ENCODE measurements at places on chromosomes 13 and 19. TPM values are rescaled to one million over a fixed set of nuclear protein-coding genes. Genes with fewer than 3 reads are reported as not detected.
A peak's percentile ranks its signal among the peaks of the same experiment; 100 is the strongest.

- no peak for DNase-seq
Observed at GRCh38 chr13:98794498-98794897, 42.0 kb upstream of the SLC15A1 start.

GRCh38 chr13:110092831-110093247 lies 214.1 kb downstream of the COL4A1 start:
- DNase-seq: no peak

Gene ZNF799
- 4.4 TPM for total RNA-seq

DNA sequence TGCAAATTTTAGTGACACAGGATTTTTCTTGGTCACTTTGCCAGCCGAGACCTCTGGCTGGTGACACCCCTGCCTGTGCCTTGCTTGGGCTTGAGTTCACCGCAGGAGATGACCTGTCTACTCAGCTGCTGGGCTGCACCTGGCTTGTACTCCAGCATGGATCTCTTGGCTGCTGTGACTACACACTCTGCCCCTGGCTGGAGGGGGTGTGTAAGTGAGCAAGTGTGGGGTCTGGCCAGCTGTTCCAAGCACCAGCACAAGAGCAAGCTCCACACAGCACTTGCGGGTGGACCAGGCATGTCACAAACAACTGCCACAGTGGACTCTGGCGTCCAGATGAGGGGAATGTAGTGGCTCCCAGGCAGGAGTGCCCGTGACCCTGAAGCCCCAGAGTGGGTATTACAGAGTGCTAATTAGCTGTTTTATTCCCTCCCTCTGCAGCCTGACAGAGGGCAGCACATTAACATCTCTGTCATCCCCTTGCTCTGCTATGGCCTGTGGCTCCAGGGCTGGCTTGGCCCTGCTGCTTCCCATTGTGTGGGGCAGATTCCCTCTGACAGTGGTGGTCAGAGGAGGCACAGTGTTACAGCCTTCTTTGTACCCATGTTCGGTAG lies 1387.2 kb downstream of the OLFM4 start:
- DNase-seq: no peak

GRCh38 chr13:67369895-67370660 lies 139.9 kb upstream of the PCDH9 start:
- no peak for DNase-seq

GRCh38 chr19:10419200-10419645 lies 1.1 kb upstream of the PDE4A start:
- peak; percentile 78 for DNase-seq

GRCh38 chr13:95956589-95957148 lies 96.5 kb downstream of the UGGT2 start:
- no peak for DNase-seq

GRCh38 chr19:38229585-38230073 lies 5.6 kb upstream of the DPF1 start:
- DNase-seq: peak; percentile 37

DNA sequence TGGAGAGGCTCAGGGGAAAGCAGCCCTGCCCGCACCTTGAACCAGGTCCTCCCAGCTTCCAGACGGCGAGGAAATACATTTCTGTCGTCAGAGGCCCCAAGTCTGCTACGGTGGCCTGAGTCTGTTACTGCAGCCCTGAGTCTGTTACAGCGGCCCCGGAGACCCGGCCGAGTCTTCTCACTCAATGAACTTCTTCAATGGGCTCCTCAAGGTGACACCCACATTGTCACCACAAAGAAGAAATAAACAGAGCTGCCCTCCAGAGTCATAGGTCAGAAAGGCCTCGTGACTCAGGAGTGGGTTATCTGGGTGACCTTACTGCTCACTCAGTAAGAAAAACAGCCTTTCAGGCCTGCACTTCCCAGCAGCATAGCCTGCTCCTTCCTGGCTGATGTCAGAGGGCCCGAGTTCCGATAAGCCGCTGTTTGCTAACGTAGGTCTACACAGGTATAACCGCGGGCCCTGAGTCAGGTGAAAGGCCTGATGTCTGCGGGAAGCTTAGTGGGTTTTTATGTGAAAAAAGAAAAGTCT lies 66.9 kb upstream of the TM9SF2 start:
- no peak for DNase-seq

- no peak for DNase-seq
Observed at GRCh38 chr19:43462785-43463380, 2.5 kb downstream of the LYPD3 start.

DNA sequence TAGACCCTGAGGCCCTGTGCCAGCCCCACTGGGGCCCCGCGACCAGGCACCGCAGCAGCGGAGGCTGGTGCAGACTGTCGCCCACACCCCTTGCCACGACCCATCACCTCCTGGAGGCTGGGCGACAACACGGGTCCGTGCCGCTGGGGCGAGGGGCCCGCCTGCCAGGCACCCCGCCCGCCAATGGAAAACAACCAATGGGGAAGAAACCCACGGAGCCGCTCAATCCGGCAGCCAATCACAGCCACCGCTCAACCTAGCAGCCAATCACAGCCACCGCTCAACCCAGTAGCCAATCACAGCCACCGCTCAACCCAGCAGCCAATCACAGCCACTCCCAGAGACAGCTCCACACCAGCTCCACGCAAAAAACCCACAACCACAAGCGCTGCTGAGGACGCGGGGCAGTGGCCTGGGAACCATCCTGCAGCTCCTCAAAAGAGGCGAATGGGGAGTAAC lies 29.7 kb downstream of the GPX4 start:
- no peak for DNase-seq

Gene CEACAM7
- 6.4 TPM for total RNA-seq

Gene MED25
- 24.1 TPM for total RNA-seq

DNA sequence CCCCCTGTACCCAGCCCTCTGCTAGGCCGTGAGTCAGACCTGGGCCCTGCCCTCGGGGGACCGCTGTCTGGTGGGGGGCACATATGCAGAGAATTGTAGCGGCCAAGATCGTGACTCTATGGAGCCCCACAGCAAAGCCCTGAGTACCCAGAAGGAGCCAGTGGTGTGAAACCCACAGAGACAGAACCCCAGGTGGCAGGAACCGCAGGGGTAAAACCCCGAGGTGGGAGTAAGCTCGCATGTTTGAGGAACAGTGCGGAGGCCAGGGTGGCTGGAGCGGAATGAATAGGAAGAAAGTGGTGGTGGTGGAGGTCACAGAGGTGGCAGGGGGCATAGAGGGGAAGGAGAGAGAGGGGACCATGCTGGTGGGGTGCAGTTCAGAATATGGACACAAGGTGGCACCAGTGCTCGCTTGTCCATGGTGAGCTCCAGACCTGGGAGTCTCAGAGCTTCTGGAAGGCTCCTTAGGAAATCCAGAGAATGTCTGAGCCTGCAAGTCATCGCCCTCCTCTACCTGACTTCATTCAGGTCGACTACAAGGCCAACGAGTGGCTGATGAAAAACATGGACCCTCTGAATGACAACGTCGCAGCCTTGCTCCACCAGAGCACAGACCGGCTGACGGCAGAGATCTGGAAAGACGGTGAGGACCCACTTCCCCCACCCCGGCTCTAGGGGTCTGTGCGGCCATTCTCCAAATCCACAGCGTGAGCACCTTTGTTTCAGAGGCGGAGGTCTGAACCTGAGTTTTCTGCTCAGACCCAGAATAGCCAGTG lies 48.9 kb downstream of the MYH14 start:
- DNase-seq: no peak

GRCh38 chr13:52615812-52616211 lies 26.4 kb upstream of the HNRNPA1L2 start:
- no peak for DNase-seq

DNA sequence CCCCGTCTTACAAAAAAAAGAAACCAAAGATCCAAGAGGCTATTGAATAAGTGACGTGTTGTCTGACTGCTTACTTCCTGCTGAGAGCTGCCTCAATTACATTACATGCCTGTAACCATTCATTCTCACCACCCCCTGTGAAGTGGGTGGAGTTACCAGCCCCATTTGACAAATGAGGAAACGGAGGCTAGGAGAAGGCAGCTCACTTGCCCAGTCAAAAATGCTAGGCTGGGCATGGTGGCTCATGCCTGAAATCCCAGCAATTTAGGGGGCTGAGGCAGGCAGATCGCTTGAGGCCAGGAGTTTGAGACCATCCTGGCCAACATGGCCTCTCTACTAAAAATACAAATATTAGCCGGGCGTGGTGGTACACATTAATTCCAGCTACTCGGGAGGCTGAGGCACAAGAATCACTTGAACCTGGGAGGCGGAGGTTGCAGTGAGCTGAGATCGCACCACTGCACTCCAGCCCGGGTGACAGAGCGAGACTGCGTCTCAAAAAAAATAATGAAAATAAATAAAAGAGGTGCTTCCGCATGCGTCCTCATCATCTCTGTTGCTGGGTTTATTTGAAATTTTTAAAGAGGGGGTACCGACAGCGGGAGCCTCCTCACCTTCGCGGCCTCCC lies 499 bp downstream of the LSM7 start:
- no peak for DNase-seq

DNA sequence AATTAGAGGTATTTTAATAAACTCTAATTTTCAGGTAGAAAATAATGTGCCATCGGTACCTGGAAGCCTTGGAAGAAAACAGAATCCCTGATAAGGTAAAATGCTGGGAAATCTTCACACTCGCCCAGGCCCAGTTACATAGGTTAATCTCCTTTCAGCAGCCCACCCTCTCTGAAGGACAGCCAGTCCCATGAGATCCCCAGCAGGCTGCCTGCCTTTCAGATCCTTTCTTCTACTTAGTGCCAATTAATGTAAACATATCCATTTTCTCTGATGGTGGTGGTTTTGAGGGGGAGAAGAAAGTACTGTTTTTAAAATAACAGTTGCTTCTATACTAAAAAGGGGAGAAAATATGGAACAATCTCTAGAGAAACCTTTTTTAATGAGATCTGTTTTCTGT lies 12.2 kb downstream of the SMAD9 start:
- no peak for DNase-seq

Gene GFY
- not detected for total RNA-seq

Data from pancreas (tissue), 10 donors.